Lung microvascular endothelial cell (primary cell): ENCODE measurements at places on chromosomes 13 and 19. TPM values are rescaled to one million over a fixed set of nuclear protein-coding genes. Genes with fewer than 3 reads are reported as not detected.

Gene CLDND2
- not detected in 2 replicates for total RNA-seq

Gene ARMC6
- 32.3 and 49.8 TPM in 2 replicates for total RNA-seq

Gene ZNF844
- 1.7 and 3.6 TPM in 2 replicates for total RNA-seq

Gene ZNF44
- total RNA-seq: 3.3 and 4.6 TPM in 2 replicates

Gene PCP2
- total RNA-seq: not detected in 2 replicates

Gene DIAPH3
- 3.0 and 5.2 TPM in 2 replicates for total RNA-seq

Gene ATP1A3
- under 0.01 TPM in 1 of 2 replicates, not detected in the other for total RNA-seq

Gene CAMSAP3
- under 0.01 TPM in 2 replicates for total RNA-seq

Gene FBXO17
- total RNA-seq: 17.0 and 20.0 TPM in 2 replicates

Gene VSIG10L
- under 0.01 TPM in 2 replicates for total RNA-seq

Gene FAM216B
- not detected in 2 replicates for total RNA-seq

Gene KLK1
- total RNA-seq: not detected in 2 replicates

Gene FBXL12
- total RNA-seq: 6.1 and 10.3 TPM in 2 replicates

Gene SHANK1
- total RNA-seq: 0.22 TPM in 1 of 2 replicates, not detected in the other

Gene ZBTB32
- not detected in 2 replicates for total RNA-seq

Gene CRB3
- not detected in 2 replicates for total RNA-seq

Gene LRRC63
- under 0.01 TPM in 2 replicates for total RNA-seq

Gene FGF21
- total RNA-seq: under 0.01 TPM in 1 of 2 replicates, not detected in the other

Gene NECTIN2
- total RNA-seq: 85.4 and 118 TPM in 2 replicates

Gene PRKCSH
- 103 and 132 TPM in 2 replicates for total RNA-seq
